ENCODE measurements at places on chromosomes 16 and 17.

DNA sequence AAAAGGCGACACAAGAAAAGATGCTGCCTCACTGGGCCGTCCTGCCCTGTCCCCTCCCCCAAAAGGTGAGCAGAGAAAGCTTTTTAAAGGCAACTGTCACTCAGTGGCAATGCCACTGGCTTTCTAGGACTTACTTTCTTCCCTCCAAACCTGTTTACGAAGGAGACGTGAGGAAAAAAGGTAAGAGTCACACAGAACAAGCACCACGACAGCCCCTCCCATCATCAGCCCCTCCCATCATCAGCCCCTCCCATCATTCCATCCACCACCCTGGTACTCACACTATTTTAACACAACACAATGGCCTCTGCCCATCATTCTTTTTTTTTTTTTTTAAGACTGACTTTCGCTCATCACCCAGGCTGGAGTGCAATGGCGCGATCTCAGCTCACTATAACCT, 77.1 kb downstream of the NXN start:
- no peak for DNase-seq

GRCh38 chr17:60656499-60656898, 21.2 kb upstream of the BCAS3 start:
- DNase-seq: no peak

GRCh38 chr17:43411749-43412148, 13.0 kb downstream of the ARL4D start:
- DNase-seq: no peak

- no peak for DNase-seq
Observed at GRCh38 chr17:35890774-35891155, 10.6 kb upstream of the CCL5 start.

DNA sequence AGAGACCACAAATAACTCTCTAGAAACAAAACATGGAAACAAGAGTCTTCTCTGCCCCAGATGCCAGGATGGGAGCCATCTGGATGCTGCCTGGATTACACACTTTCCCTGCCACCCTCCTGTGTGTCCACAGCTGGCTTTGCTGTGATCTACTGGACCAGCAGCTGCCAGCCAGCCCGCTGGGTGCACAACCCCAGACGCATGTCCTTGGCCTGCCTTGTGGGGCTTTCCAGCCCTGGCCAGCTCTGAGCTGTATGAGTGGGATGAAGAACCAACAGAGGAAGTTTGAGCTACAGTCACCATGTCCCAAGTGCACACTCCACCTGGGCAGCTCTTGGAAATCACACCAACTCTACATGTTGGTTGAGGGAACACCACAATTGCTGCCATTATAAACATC, 57.0 kb upstream of the TNRC6C start:
- no peak for DNase-seq

DNA sequence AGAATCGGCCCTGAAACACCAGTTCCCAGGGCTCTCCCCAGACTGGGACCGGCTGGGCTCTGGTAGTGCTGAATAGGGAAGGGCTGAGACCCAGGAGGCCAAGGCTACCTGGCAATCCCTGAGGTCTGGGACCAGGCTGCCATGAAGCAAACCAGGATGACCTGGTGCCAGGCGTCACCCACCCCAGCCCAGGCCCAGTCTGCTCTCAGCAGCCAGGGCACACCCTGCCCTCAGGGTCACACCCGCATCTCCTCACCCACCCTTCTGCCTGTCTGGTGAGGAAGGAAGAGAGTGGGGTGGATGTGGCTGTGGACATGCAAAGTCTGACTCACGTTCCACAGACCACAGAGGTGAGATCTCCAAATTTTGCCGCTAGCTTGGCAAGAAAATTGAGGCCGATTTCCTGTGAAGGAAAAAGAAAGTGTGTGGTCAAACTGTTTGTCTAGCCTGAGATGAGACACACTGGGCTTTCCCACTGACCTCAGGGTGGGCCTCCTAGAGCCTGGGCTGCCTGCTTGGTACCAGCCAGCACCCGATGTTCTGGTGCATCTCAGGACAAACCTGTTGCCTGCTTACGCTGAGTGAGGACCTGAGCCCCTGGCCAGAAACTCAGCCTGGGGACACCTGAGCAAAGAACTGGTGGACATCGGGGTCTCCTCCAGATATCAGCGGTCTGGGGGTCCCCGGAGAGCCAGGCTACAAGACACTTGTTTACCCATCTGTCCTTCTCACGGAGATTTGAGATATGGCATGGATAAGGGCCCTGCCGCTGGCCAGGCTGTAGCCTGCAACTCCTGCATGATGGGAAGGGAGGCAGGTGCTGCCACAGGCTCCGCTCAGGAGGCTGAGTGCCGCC, 6.3 kb upstream of the RAB37 start:
- no peak for DNase-seq

DNA sequence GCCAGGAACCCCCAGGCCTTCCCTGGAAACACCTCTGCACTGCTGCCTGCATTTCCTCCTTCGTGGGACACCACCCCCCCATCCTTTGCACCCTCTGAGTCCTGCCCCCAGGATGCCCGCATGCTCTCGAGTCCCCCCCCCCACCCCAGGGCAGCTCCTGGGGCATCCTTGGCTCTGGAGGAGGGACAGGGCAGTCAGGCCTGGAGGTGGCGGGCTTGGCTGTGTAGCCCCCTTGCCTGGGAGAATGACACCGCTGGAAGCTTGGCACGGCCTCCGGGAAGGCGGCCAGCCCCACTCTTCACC, 98.9 kb upstream of the GSE1 start:
- no peak for DNase-seq

- DNase-seq: no peak
Observed at GRCh38 chr17:10309003-10309974, 63.5 kb downstream of the MYH13 start.

GRCh38 chr17:62351176-62351575, 29.2 kb upstream of the EFCAB3 start:
- DNase-seq: no peak

DNA sequence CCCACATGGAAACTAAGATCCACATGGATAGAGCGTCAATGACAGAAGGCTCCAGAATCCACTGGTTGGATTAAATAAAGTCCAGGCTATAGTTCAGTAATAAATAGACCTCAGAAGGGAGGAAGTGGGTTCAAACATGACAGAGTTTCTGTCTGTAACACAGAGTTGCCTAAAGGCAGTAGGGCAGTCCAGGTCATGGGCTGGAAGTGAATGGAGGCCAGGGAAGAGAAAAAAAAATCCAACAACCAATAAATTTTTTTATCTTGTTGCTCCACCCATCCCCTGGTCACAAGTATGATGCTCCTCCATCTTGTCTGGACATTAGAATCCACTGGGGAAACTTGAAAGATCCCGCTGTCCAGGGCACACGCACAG, 92.4 kb downstream of the RGS9 start:
- DNase-seq: no peak

GRCh38 chr17:67386965-67387551, 10.0 kb downstream of the PITPNC1 start:
- DNase-seq: no peak

- DNase-seq: no peak
Observed at GRCh38 chr17:2566056-2566455, 27.4 kb upstream of the PAFAH1B1 start.

GRCh38 chr17:34665150-34665806, 85.9 kb downstream of the TMEM132E start:
- no peak for DNase-seq

DNA sequence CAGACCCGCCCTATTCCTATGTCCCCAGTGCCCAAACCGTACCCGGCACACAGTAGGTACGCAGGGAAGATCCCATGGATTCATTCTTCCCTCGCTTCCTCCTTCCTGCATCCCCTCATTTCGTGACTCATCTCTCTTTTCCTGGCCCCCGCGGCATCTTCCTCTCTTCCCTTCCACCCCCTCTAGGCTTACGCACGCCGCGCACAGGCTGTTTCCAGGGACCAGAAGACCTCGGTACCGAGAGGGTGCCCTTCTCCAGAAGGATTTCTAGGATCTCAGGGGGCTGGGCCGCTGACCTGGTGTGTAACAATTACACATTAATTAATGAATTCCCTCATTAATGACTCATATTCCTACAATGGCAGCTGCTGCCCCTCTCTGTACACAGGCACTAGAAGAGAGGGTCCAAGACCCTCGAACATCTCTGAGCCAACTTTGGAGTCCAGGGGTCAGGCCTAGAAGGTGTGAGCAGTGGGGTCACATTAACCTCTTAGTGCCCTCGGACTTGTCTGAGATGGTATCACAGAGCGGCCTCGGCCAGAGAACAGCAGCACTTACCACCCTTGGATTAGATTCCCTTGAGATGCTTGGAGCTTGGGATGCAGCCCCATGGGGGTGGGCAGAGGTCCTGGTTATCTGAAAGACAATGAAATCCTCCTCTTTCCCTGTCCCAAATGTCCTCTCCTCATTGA, 16.8 kb upstream of the PLLP start:
- no peak for DNase-seq

DNA sequence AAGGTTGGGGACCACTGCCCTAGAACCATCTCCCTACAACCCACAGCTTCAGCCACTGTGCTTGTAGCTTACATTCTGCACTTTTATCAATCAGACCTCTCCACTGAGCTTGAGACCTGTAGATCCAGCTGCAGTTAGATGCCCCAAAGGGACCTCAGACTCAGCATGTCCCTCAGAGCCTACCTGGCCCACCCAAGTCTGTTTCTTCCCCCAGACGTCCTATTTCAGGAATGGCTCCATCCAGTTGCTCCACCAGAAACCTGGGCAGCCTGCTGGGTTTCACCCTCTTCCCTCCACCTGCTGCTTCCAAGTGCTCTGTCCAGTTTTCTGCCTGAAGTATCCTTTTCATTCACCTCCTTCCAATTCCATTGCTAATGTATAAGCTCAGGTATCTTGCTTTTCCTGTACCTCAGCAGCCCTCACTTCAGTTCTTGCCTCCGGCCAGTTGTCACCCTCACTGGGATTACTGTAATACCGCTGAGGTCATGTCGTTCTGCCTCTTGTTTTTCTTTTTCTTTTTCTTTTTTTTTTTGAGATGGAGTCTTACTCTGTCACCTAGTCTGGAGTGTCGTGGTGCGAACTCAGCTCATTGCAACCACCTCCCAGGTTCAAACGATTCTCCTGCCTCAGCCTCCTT, 55.0 kb downstream of the GNA13 start:
- DNase-seq: no peak

DNA sequence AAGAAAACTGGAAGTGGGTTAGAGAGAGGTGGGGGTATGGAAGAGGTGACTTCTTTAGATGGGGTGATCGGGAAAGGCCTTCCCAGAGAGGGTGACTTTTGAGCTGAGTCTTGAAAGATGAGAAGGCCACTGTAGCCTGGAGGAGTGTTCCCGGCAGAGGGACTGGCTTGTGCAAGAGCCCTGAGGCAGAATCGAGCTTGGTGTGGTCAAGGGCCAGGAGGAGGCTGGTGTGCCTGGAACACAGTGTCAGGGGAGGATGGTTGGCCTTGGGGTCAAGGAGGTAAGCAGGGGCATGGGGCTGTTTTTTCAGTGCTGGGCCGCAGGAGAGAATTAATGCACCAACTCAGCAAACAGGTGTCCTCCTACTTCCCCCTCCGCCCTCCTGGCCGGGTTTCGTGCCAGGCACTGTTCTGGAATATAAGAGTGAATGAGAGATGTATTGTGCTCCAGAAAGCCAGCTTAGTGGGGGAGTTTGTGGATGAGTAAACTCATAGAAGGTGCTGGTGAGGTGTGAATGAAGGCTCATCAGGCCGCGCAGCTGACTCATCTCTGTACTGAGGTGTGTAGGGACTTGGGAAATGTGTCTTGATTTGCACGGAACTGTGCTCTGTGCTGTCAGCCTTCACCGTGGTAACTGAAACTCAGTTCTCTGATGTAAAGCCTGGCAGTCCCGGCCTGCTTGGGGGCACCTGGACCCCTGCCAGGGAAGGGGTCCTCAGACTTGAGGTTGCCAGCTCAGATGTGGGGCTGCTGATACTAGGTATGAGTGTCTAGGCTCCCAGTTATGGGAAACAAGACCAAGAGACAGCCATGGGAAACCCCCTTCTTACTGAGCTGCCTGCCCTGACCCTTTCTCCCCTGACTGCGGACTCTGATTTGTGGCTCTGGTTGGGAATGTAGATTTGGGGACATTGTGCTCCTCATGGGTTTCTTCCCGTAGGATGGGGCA, 15.3 kb downstream of the KSR1 start:
- DNase-seq: no peak

- no peak for DNase-seq
Observed at GRCh38 chr16:84239141-84239769, 557 bp downstream of the KCNG4 start.

DNA sequence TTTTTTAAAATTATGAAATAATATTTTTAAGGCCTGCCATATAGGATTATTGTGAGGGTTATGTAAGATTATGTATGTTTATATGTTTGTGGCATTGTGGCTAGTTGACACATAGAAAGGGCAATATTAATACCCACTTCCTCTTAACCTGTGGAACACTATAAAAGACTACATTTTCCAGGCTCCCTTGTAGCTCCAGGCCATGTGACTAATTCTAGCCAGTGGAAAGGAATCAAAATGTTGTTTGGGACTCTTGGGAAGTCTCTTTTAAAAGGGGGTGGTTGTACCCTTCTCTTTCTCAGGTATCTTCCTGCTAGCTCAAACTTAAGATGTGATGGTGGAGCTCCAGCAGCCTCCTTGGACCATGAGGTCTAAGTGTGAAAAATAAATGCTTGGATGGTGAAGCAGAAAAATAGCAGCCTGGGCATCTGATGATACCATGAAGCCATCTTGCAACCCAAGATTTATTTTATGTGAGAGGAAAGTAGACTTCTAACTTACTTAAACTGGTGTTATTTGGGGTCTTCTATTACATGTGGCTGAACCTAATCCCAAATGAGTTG, 39.2 kb downstream of the TEKT5 start:
- DNase-seq: no peak

DNA sequence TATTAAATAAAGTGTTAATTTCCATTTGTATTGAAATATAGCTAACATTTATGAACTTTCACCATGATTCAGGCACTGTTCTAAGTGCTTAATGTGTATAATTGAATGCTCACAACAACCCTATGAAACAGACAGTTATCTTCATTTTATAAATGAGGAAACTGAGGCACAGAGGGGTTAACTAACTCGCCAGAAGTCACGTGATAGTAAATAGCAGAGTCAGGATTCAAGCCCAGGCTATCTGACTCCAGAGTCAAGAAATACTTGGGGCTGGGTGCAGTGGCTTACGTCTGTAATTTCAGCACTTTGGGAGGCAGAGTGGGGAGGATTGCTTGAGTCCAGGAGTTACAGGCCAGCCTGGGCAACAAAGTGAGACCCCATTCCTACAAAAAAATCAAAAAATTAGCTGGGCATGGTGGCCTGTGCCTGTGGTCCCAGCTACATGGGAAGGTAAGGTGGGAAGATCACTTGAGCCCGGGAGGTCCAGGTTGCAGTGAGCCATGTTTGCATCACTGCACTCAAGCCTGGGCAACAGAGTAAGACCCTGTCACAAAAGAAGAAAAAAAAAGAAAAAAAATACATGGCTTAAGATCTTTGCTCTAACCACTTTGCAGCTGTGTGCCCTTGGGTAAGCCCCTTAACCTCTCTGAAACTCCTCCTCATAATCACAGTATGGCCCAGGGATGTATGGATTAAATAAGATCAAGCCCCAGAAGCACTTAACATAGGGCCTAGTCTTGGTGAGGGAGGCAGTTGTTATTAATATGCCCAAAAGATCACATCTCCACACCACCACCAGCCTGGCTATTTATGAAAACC, 29.0 kb downstream of the WSB1 start:
- DNase-seq: no peak
